ENCODE measurements at places on chromosomes 6 and 20.

DNA sequence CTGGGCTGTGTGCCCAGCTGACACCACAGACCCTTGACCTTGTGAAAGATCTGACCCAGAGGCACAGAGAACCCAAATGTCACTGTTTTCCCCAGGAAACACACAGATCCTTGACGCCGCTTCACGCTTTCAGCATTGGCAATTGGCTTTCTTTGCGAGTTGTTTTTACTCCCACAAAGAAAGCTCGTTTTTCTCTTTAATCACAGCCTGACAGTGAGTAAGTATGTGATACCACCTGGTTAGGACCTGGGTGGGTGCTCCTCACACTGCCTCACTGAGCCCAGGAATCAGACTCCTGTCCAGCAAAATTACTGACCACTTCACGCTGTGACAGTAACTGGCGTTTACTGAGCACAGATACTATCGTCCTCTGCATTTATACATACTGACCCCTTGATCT is 13.0 kb downstream of the RPL10A start:
- no peak for DNase-seq

GRCh38 chr6:157266274-157267101 is 56.8 kb downstream of the TMEM242 start:
- DNase-seq, result no peak

DNA sequence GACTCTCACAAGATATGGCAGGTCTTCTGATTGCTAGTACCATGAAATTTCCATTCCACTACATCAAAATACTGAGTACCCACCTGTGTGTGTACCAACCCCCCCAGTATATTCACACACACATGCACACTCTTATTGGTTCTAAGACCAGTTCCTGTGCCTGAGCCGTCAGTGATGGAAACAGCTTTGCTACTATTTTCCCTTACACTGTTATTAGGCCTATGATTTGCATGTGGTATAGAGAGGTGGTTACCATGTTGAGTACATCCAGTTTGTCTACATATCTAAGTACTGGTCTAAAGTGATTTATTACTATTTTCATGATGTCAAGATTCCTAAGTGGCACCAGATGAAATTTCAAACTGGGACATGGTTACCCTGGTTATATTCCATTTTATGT is 459.9 kb downstream of the BCKDHB start:
- no peak for DNase-seq

- no peak for DNase-seq
Measured at GRCh38 chr6:155436981-155437749, 18.5 kb downstream of the NOX3 start.

- no peak for DNase-seq
Measured at GRCh38 chr6:84371681-84372080, 144.2 kb upstream of the CEP162 start.

DNA sequence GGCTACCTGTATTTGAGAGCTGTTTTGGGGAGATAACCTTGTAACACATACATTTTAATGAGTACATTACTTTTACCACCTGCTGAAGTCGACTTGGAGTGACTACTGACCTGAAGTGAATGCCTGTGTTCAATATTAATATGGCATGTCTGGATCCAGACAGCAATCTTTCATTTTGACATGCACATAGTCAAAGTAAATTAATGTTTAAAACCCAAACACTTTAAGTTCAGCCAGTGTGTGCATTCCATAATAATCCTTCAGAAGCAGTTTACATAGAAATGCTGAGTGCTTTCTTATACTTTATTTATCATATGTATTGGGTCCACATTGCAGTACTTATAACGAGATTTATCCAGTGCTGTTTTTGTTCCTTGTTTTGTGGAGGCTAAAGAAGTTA is 38.0 kb downstream of the CDKAL1 start:
- no peak for DNase-seq

- DNase-seq, result no peak
Measured at GRCh38 chr6:24460966-24461365, 28.4 kb downstream of the GPLD1 start.

- no peak for DNase-seq
Measured at GRCh38 chr6:108510461-108511319, 50.0 kb upstream of the FOXO3 start.

GRCh38 chr20:59939879-59940128 is 301 bp downstream of the PPP1R3D start:
- DNase-seq, result no peak

DNA sequence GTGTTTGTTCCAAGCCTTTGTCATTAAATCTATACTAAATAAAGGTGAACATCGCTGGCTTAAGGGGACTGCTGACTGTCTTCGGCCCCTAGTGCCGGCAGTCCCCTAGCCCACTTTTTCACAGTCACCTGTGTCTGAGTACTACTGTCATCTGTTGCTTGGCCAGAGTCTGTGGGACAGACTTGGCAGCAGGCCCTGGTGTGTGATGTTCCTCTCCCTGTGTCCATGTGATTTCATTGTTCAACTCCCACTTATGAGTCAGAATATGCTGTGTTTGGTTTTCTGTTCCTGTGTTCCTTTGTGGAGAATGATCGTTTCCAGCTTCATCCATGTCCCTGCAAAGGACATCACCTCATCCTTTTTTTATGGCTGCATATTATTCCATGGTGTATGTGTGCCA is 133.4 kb downstream of the HAO1 start:
- DNase-seq, result no peak

DNA sequence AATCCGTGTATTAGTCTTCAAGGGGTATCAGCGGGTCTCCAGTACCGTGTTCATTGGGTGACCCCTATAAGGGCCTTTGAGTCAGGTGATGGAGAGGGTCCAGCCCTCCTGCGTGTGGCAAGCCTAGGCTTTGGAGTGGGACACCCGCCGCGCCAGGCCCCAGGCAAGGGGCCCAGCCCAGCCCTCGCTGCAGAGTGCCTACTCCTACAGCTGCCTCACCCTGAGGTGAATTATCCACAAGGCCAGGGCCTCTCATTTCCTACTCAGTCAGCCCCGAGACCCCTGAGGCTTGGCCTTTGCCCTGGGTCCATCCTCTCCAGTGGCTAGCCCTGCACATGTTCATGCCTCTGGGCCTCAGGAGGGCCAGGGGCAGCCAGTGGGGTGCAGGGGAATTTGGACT is 45.1 kb downstream of the TMEM242 start:
- no peak for DNase-seq

DNA sequence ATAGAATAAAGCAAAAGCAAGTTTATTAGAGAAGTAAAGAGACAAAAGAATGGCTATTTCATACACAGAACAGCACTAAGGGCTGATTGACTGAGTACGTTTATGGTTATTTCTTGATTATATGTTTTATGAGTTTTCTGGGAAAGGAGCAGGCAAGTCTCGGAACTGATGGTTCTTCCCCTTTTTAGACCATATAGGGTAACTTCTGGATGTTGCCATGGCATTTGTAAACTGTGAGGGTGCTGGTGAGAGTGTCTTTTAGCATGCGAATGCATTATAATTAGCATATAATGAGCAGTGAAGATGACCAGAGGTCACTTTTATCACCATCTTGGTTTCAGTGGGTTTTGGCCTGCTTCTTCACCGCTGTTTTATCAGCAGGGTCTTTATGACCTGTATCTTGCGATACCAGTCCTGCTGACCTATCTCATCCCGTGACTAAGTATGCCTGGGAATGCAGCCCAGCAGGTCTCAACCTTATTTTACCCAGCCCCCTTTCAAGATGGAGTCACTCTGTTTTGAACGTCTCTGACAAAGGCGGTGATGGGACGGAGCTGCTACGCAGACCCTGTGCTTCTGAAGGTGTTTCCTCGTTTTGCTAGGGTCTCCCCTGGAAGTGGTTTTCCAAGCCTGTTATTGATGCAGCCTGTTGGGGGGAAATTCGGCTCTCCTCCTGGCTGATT is 45.4 kb upstream of the BMP6 start:
- no peak for DNase-seq

- no peak for DNase-seq
Measured at GRCh38 chr6:112360498-112360897, 13.4 kb downstream of the RFPL4B start.

DNA sequence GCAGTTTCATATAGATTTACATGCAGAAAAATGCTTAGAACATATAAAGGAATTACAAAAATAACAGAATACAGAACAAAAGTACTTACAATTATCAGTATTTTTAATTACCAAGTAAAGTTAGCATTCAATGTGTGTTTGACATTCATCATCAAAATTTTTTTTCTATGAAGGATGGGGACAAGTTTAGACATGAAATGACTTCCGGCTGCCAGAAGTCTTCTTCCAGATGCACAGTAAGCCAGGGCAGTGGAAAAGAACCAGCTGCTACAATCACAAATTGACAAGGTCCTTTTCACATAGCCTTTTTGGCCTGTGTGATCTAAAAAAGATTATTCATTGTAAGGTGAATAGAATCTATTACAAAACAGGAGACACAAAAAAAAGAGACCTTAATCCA is 73.8 kb downstream of the HUS1B start:
- DNase-seq, result no peak

DNA sequence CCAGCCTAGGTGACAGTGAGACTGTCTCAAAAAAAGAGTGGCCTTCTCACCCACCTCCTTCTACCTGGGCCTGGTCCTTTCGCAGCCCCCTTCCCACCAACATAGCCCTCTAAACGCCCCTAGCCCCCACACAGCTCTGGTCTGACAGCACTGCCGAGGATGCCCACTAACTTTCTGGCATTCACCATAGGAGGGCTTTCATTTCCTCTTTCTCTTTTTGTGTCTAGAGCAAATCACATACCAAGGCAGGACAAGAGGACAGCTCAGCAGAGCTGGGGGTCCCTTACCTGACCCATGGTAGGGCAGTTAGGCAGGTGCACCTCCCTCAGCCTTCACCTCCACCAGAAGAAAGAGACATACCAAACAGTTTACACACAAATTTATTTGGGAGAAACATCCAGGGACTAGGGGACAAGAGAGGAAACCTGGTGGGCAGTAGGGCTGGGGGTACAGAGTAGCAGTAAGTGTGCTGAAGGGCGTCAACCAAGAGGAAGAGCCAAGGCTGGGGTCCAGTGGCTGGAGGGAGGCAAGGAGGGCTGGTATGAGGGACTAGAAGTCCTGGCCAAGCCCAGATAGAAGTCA is 4.5 kb downstream of the LY6G5C start:
- no peak for DNase-seq

- no peak for DNase-seq
Measured at GRCh38 chr20:19531446-19531845, 226.6 kb upstream of the RIN2 start.

DNA sequence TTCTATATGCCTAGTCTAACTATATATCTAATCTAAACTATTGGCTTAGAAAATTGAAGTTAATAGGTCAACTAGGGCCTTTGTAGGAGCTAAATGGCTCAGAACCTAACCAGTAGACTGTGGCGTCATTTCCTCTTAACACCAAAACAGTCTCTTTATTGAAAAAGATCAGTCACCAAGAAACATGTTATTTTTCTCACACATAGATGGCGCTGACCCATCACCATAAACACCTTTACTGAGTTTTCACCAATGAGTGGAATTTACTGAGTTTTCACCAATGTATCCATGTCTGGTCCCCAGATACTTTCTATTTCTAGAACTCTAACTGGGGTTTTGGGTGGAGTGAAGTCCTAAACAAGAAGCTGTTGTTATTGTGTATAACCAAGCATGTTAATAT is 636.0 kb downstream of the BCKDHB start:
- DNase-seq, result no peak

- no peak for DNase-seq
Measured at GRCh38 chr6:45728674-45729073, 287.0 kb downstream of the CLIC5 start.

DNA sequence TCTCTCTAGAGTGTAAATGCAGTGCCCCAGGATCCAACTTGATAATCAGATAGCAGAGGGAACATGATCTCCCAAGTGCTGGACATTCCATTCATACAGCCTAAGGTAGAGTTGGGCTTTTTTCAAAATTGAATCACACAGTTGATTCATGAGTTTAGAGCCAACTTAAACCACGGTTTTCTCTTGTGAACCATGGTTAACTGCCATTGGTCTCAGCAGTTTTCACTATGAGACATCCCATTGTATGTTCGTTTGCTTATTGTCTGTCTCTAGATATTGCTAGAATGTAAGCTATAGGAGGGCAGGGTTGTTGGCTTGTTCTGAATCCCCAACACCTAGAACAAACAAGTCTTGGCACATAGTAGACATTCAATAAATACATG is 37.2 kb upstream of the TAF8 start:
- no peak for DNase-seq

DNA sequence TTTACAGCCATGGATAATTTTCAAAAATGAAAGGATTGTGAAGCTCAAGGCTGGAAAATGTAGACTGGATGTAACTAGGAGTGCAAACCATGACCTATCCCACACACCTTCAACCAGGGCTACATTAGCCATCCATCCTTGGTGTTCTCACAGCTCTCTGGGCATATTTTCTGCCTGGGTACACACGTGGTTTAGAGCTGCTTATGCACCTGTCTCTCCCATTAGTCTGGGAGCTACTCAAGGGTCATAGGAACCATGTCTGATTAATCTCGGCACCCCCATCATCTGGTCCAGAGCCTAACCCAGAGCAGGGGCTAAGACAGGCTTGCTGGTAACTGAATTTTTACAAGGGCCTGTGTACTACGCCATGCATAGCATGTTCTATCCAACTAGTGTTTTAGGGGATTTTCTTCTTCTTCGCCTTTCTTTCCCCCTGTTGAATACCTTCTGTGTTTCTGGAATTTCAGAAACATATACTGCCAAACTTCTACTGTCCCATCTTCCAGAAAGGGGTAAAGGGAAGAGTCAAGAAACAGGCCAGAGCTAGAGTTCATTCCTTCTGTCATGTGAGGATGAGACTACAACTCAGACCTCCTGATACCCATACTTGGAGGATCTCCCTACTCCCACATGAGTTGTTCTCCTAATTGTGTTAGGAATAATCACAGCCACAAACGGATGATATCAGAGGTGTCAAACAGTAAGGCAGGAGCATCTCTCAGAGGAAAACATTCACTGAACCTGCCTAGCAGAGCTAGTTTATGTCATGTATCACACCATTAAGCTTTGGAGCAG is 25.4 kb upstream of the FAM83C start:
- DNase-seq, result no peak

DNA sequence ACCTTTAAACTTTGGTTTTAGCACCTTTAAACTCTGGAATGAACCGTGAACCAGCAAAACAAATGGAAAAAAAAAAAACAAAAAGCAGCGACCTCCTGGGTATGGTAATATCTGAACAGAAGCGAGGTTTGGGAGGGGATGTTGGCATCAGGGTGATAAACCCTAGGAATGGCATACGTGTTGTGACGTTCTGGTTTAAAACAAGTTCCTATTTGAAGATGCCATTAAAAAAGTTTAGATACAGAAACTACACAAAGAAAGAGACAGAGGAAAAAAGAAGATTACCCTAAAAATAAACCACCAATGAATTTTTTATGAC is 60.4 kb downstream of the ATXN1 start:
- no peak for DNase-seq

- no peak for DNase-seq
Measured at GRCh38 chr20:50278377-50278683, 87.7 kb downstream of the CEBPB start.

DNA sequence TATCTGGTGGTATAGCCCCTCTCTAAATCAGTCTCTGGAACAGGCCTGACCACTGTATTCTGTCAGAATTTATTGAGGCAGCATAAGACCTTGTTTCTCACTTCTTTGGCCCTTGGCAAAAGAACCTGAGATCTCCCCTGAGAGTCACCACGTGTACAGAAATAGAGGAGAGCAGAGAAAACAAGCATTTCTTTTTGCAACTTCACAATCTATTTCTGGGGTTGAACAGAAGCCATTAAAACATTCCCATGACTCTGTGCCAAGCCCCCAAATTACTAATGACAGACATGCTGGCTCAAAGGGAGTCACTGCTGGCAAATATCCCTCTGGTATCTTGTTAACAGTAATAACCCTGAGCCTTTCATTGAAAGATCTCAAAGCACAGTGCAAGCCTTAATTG is 395.3 kb downstream of the MAFB start:
- no peak for DNase-seq

- DNase-seq, result no peak
Measured at GRCh38 chr20:5810800-5811422, 60.7 kb downstream of the SHLD1 start.
